ENCODE measurements at places on chromosomes 5 and 9.

- no peak for DNase-seq
Observed at GRCh38 chr5:178213003-178213461, 8.7 kb downstream of the HNRNPAB start.

DNA sequence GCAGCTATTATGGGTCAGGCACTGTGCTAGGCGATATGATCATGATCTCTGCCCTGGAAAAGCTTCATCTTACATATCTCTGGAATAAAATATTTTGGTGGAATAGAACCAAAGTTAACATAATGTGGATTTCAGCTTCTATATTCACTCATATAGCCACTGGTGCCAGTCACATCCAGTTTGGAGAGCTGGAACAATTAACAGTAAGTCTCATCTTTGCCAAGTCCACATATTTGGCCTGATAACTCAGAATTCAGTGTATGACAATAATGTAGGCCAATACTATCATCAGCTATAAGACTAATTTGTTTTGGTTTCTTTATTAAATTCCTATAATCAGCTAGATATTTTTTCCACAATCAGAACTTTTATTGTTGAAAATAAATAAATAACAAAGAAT lies 5.9 kb upstream of the FAM13B start:
- no peak for DNase-seq

DNA sequence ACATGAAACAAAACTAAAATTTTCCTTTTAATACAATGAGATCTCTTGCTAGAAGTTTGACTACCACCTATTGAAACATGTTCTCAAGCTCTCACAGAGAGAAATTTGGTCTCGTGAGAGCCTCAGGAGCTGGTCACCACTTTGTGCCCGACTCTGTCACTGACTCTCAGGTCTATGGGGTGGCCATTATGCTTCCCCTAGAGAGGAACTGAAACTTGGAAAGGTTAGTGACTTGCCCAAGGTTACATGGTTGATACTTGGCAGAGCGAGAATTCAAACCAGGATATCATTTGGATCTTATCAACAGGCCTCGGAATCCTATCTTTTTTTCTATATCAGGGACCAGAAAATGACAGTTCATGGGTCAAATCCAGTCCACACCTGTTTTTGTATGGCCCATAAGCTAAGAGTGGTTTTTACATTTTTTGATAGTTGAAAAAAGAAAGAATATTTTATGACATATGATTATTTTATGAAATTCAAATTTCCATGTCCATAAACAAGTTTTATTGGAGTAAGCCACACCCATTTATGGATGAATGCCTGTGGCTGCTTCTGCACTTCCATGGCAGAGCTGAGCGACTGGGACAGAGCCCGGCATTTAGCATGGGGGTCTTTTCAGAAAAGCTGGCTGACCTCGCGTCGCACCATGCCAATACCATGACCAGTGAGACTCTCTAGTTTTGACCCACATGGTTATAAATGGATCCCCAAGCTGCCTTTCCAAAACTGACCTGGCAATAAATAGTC lies 44.8 kb upstream of the EQTN start:
- no peak for DNase-seq

- no peak for DNase-seq
Observed at GRCh38 chr9:74066128-74066527, 431.0 kb upstream of the RORB start.

DNA sequence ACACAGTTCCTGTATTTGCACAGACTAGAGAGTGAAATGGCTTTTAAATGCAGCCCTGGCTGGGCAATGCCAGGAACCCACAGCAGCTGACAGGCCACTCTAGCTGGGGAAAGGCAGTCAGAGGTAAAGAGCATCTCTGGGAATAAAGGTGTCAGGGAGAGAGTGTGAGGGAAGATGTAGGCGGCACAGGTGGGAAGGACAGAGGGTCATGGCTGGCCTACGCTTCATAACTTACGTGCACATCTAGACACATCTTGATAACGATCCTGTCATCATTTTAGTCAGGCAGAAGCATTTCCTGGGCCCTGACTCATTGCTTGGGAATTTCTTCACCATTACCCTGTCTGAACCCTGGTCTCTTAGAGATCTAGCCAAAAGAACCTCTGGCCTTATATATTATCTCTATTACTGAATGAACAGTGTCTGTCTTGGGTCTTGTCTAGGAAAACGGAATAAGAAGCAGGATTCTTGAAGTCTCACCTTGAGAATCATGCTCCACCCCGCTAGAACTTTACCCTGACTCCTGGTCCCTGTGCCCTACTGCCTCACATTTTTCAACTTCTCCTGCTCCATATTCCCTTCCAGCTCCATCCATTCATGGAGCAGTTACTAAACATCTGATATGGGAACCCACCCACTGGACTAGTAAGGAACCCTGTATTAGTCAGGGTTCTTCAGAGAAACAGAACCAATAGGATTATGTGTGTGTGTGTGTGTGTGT lies 106.4 kb upstream of the ELL2 start:
- peak; percentile 16 for DNase-seq

DNA sequence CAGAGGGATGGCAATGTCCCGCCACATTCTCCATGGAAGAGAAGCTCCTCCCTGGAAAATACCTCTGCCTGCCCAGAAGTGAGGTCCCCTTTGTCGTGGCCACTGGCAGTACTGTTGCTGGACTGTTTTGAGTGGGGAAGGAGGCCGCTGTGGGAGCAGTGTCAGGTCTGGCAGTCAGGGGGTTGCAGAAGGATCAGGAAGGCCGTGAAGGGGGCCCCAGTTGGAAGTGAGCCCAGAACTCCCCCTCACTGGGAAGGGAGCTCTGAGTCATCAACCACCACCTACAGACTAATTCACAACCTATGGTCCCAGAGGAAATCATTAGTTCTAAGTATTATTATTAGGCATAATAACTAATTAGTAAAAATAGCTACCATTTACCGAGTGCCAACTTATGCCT lies 200.4 kb downstream of the TTLL11 start:
- DNase-seq = no peak

- no peak for DNase-seq
Observed at GRCh38 chr9:105679257-105680022, 14.9 kb upstream of the TMEM38B start.

DNA sequence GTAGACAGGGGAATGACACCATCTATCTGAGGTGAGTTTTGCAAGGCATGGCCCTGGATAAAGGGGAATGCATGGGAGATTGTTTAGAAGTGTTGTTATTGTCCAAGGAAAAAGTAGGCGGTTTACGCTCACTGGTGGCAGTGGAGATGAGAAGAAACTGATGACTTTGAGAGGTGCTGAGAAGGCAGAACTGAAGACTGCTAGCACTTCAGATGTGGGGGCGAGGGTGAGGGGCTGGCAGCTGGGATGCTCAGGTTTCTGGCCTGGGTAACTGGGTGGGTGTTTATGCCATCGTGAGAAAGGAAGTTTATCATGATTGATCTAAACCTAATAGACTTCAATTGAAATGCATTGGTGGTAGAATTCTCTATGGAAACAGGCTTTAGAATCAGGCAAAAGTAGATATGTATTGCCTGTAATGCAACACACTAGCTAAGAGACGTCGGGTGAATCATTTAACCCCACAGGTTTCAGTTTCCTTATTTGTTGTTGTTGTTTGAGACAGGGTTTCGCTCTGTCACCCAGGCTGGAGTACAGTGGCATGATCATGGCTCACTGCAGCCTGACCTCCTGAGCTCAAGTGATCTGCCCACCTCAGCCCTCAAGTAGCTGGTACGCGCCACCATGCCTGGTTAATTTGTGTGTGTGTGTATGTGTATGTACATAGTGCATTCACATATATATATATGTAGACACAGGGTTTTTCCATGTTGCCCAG lies 123.5 kb downstream of the SLC24A2 start:
- DNase-seq = no peak

GRCh38 chr9:106862821-106863720 lies at the start of gene ZNF462:
Gene ZNF462, plus strand, starts transcription at chr9:106863166. Its CDS starts 60,218 bp downstream, at chr9:106923384.
- DNase-seq = peak; percentile 74

GRCh38 chr9:106400170-106400569 lies 462.8 kb upstream of the ZNF462 start:
- no peak for DNase-seq

DNA sequence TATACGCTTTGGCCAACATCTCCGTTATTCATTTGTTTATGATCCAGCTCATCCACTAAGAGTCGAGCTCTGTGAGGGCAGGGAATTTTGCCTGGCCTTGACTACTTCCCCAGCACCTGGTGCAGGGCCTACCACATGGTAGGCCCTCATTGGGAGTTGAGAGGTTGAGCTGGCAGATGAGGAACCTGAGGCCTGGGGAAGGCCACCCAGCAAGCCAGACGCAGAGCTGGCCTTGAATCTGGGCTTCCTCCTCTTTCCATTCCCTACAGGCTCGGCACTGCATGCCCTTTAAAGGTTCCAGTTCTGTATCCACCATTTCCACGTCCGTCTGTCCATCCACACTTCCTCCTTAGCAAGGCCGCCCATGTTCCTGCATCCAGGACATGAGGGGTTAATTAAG lies 24.2 kb downstream of the KCNMB1 start:
- no peak for DNase-seq

DNA sequence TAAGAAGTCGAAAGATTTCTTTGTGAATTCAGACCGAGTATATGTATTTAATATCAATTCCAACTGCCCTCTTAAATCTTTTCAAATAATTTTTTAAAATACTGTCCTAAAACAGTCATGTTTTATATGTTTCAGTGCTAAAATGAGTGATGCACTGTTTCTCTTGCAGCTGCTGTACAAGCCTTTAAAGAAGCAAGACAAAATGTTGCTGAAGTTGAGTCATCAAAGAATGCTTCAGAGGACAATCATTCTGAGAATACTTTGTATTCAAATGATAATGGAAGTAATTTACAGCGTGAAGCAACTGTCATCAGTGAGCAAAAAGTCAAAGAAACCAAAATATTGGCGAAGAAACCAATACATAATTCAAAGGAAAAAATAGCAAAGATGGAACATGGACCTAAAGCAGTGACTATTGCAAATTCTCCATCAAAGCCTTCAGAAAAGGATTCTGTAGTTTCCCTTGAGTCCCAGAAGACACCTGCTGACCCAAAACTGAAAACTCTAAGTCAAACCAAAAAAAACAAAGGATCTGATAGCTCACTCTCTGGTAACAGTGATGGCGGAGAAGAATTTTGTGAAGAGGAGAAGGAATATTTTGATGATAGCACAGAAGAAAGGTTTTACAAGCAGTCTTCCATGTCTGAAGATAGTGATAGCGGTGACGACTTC lies 58.0 kb downstream of the LOX start:
- DNase-seq = no peak

DNA sequence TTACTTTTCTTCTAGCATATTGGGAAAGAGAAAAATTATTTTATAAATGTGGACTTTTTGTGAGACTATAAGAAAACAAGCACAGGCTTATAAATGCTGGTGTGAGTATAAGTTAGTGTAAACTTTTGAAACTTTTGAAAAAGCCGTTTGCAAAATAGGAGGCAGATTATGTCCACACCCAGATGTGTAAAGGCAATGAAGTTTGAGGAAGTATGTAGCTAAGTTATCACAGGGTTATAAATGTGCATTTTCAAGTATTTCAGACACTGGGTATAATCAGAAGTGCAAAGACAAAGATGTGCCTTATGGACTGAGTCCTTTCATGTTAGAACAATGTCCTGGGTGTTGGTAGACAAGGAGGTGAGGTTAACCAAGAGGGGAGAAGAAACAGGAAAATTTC lies 85.5 kb downstream of the ANXA1 start:
- DNase-seq = peak; percentile 13

DNA sequence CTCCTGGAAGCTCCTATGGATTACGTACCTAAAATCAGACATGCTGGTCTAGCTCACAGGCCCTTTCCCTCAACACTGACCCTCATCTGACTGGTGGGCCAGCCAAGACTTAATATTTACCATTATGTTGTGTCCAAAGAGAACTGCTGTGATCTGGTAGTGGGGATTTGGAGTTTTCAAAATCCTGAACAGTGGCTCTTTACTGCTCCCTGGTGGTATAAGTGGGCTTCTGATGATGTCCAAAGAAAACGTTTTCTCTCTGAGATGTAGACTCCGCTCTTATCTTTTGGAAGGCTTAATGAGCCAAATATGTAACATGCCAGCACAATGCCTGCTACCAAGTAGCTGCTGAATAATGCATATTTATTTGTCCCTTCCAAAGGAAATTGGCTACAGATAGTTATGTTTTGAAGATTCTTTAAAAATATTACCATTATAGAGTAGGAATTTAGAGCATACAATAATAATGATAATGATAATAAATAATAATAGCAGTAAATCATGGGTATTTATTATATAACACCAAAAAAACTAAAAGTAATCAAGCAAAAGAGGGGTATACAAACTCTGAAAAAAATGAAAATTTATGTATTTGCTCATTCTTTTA lies 406.6 kb upstream of the TNC start:
- peak; percentile 75 for DNase-seq

GRCh38 chr5:36355516-36355915 lies 53.8 kb upstream of the RANBP3L start:
- DNase-seq = no peak

DNA sequence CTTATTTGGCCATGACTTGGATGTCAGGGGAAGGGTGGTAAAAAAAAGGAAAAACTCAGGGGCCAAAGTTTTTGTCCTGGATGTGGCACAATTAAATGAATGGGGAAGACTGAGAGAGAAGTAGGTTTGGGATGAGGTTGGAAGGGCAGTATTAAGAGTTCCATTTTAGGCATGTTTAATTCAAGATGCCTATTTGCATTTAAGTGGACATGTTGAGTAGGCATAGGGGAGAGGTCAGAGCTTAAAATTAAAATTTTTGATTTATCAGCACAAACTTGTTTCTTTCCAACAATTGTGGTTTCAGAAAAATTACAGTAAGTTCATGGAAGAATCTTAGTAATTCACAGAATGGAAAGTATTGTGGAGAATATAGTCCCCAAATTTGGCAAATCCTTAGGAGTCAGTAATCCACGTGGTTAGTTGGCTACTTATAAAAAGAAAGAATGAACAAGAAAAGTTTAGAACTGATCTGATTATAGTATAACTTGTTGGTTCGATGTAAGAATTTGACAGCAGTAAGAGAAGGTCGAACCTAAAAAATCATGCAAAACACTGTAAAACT lies 265.9 kb downstream of the SAXO1 start:
- DNase-seq = no peak

DNA sequence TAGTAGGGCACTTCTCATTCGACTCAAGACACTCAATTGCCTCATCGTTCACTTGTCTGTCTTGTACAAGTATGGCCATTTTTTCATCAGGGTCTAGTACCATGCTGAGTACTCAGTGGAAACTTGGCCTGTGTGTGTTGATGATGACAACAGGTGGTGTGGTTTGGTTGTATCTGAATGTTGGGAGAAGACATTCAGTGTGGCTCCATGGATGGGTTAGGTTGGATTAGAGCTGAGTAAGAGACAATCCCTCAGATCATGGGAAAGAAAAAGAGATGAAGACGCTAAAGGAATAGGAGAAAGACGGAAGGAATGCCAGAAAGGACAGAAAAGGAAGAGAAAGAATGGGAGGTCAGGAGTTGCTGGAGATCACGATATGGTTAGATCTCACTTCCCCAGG lies 17.0 kb downstream of the PCDH1 start:
- DNase-seq = no peak

- no peak for DNase-seq
Observed at GRCh38 chr5:151601391-151601790, 10.3 kb upstream of the FAT2 start.

GRCh38 chr9:134526584-134527477 lies 114.8 kb upstream of the COL5A1 start:
- DNase-seq = no peak
